ENCODE measurements at places on chromosomes 6 and 20.

GRCh38 chr6:136784910-136785746 is 7.1 kb downstream of the MAP3K5 start:
- DNase-seq, result peak; percentile 96

DNA sequence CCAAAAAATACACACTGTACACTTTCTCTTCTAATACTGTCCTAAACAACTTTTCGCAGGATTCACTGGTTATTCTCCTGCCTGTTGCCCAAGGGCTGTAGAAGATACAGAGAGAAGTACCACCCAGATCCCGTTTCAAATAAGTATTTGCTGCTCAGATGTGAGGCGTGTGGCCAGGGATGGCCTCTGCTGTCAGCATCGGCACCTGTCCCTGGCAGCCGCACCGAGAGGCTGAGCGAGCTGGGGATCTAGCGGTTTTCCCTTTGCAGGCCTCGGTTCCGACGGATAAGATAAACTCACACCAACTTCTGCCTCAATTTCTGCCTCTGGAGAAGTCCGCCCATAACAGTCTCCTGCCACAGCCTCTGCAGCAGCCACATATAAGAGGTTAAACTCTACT is 685.2 kb upstream of the AGPAT4 start:
- no peak for DNase-seq

DNA sequence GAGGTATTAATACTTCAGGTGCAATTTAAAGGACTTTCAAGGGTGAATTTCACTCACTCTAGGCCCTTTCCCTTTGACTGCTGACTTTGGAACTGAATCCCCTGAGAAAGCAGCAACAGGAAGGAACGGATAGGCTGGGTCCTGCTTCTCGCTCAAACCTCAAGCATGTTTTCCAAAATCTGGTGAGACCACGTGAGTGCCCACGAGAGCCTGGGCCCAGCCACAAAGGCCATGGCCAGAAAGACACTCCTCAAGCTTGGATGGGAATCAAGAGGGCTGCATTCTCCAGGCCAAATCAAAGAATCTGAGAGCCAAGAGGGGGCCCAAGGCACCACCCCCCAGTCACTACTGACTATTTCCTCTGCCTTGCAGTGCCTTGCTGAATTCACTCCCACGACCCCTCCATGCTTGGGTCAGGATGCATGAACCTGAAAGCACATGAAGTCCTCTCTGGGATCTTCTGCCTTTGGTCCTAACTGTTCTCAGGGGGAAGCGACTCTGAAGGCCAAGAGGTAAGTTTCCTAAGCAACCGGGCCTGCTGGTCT is 146.1 kb downstream of the NFATC2 start:
- DNase-seq, result no peak

- DNase-seq, result no peak
These were observed 34.5 kb downstream of the HCRTR2 start for GRCh38 chr6:55208478-55209458.

- no peak for DNase-seq
These were observed 1081.7 kb downstream of the KIF16B start for GRCh38 chr20:15491575-15491974.

DNA sequence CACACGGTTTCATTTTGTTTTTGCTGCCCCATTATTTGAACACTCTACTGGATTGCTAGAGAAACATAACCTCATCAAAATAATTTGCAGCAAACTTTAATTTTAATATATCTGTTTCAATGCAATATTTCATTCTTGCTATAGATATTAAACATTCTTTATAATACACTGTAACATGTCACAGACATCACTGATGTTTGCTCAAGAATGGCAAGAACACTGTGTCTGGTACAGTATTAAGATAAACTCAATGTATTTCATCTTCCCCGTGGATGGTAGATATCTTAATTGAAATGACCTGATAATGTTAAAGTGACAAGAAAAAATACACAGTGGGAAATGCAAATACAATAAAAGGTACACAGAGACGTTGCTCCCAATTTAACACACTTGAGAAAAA is 86.0 kb downstream of the PTCHD4 start:
- DNase-seq, result no peak

DNA sequence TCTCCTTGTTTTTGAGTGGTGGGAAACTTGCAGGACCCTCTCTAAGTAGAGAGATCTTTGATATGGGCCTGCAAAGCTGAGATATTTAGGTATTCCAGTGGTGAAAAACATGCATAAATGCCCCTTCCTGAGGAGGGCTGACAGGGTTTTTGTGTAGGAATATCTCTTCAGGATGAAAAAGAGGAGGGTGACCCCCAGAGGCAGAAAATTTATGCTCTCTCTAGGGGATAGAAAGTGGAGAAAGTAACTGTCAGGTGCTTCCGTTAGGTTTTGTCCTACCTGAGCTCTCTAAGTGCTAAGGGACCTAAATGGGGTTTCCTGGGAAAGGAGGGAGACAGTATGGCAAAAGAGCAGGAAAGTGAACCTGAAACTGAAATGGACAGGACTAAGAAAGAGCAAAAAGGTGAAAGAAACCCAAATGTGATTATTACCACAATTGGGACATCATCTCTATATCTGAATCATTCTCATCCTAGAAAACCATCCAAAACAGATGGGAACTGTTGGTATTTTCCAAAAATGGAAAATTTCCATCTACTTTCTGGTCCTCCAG is 2.0 kb downstream of the COL19A1 start:
- DNase-seq, result no peak

DNA sequence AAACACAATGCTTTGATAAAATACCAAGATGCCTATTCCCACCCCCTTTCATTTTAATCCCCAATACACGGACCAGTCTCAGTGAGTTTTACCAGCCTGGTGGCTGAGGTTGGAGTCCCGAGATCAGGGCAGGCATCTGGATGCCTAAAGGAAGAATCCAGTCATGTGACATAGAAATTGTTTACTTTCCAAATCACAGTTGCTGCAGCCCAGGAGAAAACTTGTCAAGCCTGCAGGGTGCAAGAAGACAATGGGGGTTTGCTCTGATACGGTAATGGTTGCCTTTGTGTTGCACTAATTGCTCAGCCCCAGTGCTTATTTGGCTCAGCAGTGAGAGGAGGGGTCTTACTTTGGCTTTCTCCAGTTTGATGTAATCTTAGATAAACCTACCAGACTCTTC is 308.5 kb upstream of the POU3F2 start:
- no peak for DNase-seq

GRCh38 chr6:64580346-64580745 is 944.7 kb downstream of the PHF3 start:
- no peak for DNase-seq

DNA sequence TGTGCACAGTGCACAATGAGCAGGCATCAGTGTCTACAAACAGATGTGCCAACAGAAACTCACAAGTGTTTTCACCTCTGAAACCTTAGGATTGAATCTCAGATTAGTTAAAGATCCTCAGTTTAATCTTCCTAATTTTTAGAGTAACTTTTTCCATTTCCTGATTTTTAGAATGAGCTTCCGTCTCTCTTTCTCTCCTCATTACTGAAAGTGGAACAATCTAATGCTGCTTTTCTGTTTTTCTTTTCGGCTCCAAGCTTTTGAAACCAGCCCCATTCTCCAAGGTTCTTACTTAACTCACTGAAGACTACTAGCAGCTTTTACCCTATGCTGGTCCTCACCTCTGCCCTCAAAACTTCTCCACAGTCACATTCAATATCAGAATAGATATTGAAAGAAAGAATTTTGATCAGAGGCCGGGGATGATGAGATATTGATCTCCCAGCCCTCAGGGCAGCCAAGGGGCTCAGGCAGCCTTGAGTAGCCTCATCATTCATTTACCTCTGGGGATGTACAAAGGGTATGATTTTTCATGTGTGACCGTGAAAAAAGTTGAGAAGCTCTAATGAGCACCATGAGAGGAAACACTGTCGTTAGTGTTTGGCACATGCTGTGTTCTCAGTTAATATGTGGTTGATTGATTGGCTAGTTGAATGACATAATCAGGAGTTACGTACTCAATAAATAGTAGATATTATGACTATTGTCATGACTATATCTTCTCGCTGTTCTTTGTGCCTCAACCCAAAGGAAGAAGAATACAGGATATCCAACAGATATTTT is 11.9 kb upstream of the STK38 start:
- DNase-seq, result peak; percentile 36

DNA sequence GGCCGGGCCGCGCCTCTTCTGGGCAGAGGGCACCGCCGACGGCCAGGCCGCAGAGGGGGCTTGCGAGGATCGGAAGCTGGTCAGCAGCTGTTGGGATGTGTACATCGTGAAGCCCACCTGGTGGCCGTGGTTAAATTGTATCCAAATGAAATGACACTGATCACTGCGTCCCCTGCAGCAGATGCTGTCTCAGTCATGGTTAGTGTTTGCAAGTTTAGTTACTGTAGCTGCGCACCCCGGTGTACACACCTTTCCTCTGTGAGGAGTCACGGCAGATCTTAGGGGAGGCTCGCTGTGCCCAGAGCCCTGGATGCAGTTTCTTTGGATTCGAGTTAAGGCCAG is 653 bp downstream of the NAA20 start:
- DNase-seq, result no peak

- DNase-seq, result no peak
These were observed 80.8 kb downstream of the CBFA2T2 start for GRCh38 chr20:33570743-33571142.

GRCh38 chr6:84422380-84422968 is 195.0 kb upstream of the CEP162 start:
- DNase-seq, result peak; percentile 10

GRCh38 chr6:24848461-24848860 is 49.7 kb upstream of the ARMH2 start:
- no peak for DNase-seq

- no peak for DNase-seq
These were observed 46.3 kb downstream of the NINL start for GRCh38 chr20:25538838-25539665.

GRCh38 chr6:41047306-41047705 is 5.0 kb downstream of the TSPO2 start:
- no peak for DNase-seq

GRCh38 chr6:51788121-51788520 is 299.3 kb downstream of the PKHD1 start:
- DNase-seq, result no peak

- no peak for DNase-seq
These were observed 22.3 kb upstream of the BMP7 start for GRCh38 chr20:57288651-57289277.

DNA sequence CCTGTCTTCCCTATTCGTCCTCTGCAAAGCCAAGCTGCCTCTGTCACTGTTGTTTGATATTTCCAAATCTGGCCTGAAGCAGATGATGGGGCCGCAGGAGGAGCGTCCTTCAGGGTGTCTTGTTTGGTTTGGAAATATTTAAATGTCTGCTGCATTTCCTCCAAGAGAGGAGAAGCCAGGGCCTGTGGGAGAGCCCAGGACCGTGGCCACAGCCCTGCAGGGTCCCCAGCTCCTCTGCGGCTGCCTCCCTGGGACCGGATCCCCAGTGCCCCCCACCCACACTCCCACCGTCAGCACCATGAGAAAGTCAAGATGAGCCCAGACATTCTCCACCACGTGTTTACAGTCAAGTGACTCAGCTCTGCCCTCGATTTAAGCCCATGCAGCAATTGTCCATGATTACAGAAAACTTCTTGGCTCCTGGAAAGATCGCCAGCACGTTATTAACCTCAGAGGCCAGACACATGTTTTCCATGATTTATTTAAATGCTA is 18.2 kb downstream of the FOXF2 start:
- peak; percentile 11 for DNase-seq

DNA sequence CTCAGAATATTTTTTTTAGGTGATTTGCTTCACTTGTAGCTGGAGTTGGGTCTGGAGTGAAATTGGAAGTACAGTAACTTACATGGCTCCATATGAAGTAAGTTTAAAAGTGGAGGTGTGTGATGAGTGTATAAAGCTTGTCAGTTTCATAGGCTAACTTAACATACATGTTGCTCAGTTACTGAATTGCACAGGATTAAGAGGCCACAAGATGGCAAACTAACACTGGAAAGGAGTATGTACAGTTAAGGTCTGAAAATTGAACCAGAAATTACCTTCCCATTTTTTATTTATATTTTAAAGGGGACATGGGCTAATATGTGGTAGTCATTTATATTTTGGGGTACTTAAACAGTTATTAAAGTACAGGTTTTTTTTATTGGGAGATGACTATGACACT is 45.3 kb upstream of the SMIM8 start:
- no peak for DNase-seq

GRCh38 chr6:53892707-53893106 is 97.9 kb downstream of the LRRC1 start:
- no peak for DNase-seq

- no peak for DNase-seq
These were observed 10.9 kb downstream of the SPAG4 start for GRCh38 chr20:35626386-35627001.

All from suppressor macrophage (primary cell).